ENCODE measurements at places on chromosomes 2 and 18. TPM values are rescaled to one million over a fixed set of nuclear protein-coding genes. Genes with fewer than 3 reads are reported as not detected.

The SLC19A3 gene
- total RNA-seq = 1.0 TPM

The AGBL5 gene
- 24.6 TPM for total RNA-seq

The SCYGR2 gene
- not detected for total RNA-seq

The CAMKMT gene
- total RNA-seq = 2.7 TPM

The SALL3 gene
- total RNA-seq = not detected

The SLC23A3 gene
- total RNA-seq = 1.4 TPM

The HOXD4 gene
- total RNA-seq = not detected

The ELAC1 gene
- total RNA-seq = 7.0 TPM

The CYP27C1 gene
- total RNA-seq = 0.48 TPM

The USP34 gene
- total RNA-seq = 55.7 TPM

The CFAP65 gene
- total RNA-seq = not detected

The SERPINB13 gene
- not detected for total RNA-seq

The REG1B gene
- total RNA-seq = not detected

The SERPINB4 gene
- total RNA-seq = 0.64 TPM

The DYSF gene
- total RNA-seq = 4.3 TPM

The CD8B2 gene
- not detected for total RNA-seq

The GAD1 gene
- total RNA-seq = not detected

The VSNL1 gene
- not detected for total RNA-seq

The SPATA3 gene
- total RNA-seq = not detected

The MC2R gene
- not detected for total RNA-seq

The DNER gene
- total RNA-seq = 4.8 TPM

The KLHL14 gene
- total RNA-seq = not detected

The GPBAR1 gene
- 0.26 TPM for total RNA-seq

The ZNF638 gene
- 76.5 TPM for total RNA-seq

The DUSP2 gene
- 0.40 TPM for total RNA-seq

The LDLRAD4 gene
- 0.52 TPM for total RNA-seq

The SCG2 gene
- total RNA-seq = 11.7 TPM

The DLGAP1 gene
- total RNA-seq = under 0.01 TPM

The MTCL1 gene
- total RNA-seq = 15.1 TPM

The ONECUT2 gene
- total RNA-seq = under 0.01 TPM

The NPPC gene
- not detected for total RNA-seq

The PLA2R1 gene
- 2.0 TPM for total RNA-seq

The HOXD10 gene
- total RNA-seq = not detected

The SERPINB12 gene
- not detected for total RNA-seq

The CXCR1 gene
- total RNA-seq = not detected

The NEU2 gene
- total RNA-seq = not detected

The DGUOK gene
- total RNA-seq = 92.9 TPM

The RAB6D gene
- total RNA-seq = not detected

The PRKD3 gene
- total RNA-seq = 41.0 TPM

The TRIM54 gene
- 0.24 TPM for total RNA-seq

The MAPRE3 gene
- 9.7 TPM for total RNA-seq

The PFN4 gene
- 0.39 TPM for total RNA-seq

The CD226 gene
- total RNA-seq = 1.4 TPM

The SAG gene
- not detected for total RNA-seq

The TMEM169 gene
- total RNA-seq = 0.16 TPM

The AMER3 gene
- not detected for total RNA-seq

The CXCR2 gene
- 0.24 TPM for total RNA-seq

The MDH1B gene
- 1.3 TPM for total RNA-seq

The L3MBTL4 gene
- total RNA-seq = 0.24 TPM

The G6PC2 gene
- not detected for total RNA-seq

The SELENOI gene
- total RNA-seq = 18.1 TPM

The EVX2 gene
- not detected for total RNA-seq

Measured in epithelial cell of alveolus of lung (primary cell).